Stimulated activated CD8-positive, alpha-beta memory T cell treated with anti-CD3 and anti-CD28 coated beads, Interleukin-7, amount 100 ng/mL, for 24 hours (primary cell): ENCODE measurements at places on chromosomes 13 and 19.

GRCh38 chr19:5292822-5293611, 47.6 kb downstream of the PTPRS start:
- DNase-seq = peak; percentile 20

- no peak for DNase-seq
These were observed 89.6 kb downstream of the LMO7 start for GRCh38 chr13:75725736-75726135.

GRCh38 chr13:33139780-33140535, 123.7 kb downstream of the KL start:
- no peak for DNase-seq

DNA sequence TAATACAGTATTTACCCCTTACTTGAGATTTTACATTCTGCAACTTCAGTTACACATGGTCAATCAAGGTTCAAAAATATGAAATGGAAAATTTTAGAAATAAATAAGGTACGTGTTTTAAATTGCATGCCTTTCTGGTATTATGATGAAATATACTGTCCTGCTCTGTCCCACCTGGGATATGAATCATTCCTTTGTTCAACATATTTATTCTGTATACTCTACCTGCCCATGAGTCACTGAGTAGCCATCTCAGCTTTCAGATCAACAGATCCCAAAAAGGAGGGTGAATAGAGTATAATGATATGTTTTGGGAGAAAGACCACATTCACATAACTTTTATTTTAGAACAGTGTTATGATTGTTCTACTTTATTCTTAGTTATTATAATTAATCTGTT, 37.8 kb downstream of the STOML3 start:
- DNase-seq = no peak

DNA sequence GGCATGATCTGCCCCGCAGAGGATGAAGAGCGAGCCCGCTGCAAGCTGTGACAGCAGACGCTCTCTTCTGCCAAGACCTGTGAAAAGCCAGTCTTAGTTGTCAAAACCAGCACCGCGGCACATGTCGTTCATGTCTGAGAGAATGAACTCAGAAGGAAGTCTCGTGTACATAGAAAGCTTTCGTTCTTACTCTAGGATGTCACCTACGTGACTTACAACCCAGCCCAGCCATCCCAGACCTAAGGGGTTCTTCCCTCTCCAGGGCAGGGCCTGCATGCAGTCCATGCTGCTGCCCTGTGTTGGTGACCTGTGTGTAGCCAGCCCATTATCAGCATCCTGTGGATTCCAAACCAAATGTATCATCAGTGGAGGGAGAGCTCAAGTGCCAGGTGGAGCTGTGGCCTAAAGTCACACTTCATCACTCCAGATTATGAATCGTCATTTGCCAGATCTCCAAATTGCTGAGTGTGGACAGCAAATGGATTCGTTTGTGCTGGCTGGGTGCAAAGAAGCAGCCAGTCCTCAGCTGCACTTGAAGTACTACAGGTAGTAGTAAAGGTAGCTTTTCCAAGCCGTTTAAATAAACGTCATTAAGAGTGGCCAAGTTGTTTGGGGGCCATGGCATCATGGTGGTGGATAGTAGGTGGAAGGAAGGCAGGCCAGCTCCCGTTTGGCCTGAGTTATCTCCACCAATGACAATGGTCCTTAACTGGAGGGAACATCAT, 73.9 kb upstream of the GPR183 start:
- DNase-seq = peak; percentile 44
